ENCODE measurements at places on chromosomes 11 and 22. TPM values are rescaled to one million over a fixed set of nuclear protein-coding genes. Genes with fewer than 3 reads are reported as not detected.

The ASRGL1 gene
- total RNA-seq, result 6.4 TPM

DNA sequence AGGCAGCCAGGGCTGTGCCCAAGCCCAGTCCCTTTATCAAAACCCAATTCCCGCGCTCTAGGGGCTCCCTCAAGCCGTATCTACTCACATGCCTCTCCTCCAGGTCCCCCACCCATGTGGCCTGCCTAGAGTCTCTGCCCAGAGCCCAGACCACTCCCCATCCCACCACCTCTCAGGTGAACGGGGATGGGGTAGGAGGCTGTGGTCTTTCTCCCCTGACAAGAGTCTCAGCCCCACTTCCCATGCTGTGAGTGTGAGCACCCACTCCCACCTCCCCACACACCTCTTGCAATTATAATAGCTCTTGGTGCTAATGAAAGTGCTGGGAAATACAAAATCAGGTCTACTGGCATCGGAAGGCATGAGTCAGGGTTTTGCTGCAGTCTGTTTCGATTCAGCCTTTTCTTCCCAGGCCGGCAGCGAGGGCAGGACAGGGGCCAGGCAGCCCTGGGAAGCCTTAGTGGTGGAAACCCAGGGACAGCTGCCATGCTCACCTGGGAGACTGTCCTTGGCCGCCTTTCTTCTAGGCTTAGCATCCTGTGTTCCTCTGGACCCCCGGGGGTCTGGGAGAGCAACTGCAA is 16.7 kb upstream of the TMPRSS4 start:
- H3K27ac ChIP-seq, result peak overlapping the region; percentile 33
- H3K4me1 ChIP-seq, result peaks cover 8% of the 10 kb centered on the region
- H3K36me3 ChIP-seq, result no peaks in the 10 kb centered on the region
- H3K27me3 ChIP-seq, result no peaks in the 10 kb centered on the region
- no peak overlapping the region for H3K4me3 ChIP-seq

The IGSF22 gene
- not detected for total RNA-seq

DNA sequence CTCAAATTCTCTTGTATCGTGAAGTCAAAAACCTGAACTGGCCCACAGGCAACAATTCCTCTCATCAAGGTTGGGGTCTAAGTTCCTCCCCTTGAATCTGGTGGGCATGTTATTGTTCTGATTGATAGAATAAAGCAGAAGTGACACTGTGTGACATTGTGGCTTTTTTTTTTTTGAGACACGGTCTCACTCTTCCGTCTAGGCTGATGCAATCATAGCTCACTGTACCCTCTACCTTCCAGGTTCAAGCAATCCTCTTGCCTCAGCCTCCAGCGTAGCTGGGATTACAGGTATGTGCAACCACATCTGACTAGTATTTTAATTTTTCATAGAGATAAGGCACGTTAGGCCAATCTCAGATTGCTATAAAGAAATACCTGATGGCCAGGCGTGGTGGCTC is 8.9 kb upstream of the PELI3 start:
- H3K4me1 ChIP-seq, result no peaks in the 10 kb centered on the region
- H3K27ac ChIP-seq, result no peak overlapping the region
- no peaks in the 10 kb centered on the region for H3K36me3 ChIP-seq
- H3K4me3 ChIP-seq, result no peak overlapping the region

GRCh38 chr11:127653076-127653475 is 652.5 kb upstream of the KIRREL3 start:
- no peaks in the 10 kb centered on the region for H3K27me3 ChIP-seq
- no peak overlapping the region for H3K4me3 ChIP-seq
- DNase-seq, result no peak
- H3K27ac ChIP-seq, result no peak overlapping the region
- H3K4me1 ChIP-seq, result no peaks in the 10 kb centered on the region

The TAGLN gene
- 113 TPM for total RNA-seq

DNA sequence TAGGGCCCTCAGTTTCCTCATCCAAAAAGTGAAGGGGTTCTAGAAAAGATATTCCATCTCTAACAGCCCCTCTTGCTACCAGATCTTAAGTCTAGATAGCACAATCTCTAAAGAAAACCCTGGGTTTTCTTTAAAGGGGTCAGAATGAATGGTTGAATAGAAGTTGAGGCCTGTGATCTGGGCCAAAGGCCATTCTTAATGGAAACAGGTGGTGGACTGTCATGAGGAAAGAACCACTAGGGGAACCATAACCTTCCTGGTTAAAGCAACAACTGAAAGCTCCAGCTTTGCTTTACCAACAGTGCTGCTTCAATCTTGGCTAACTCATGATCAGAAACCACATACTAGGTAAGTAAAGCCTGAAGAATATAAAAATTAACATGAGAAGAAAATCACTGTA is 1.8 kb downstream of the CELF1 start:
- H3K27me3 ChIP-seq, result no peaks in the 10 kb centered on the region
- no peak for DNase-seq
- peaks cover 70% of the 10 kb centered on the region for H3K4me1 ChIP-seq
- peak overlapping the region; percentile 93 for H3K4me3 ChIP-seq
- H3K36me3 ChIP-seq, result no peaks in the 10 kb centered on the region

GRCh38 chr22:33324228-33324627 is 266.0 kb upstream of the SYN3 start:
- H3K27ac ChIP-seq, result no peak overlapping the region
- no peaks in the 10 kb centered on the region for H3K27me3 ChIP-seq
- no peak overlapping the region for H3K4me3 ChIP-seq
- H3K36me3 ChIP-seq, result no peaks in the 10 kb centered on the region
- H3K4me1 ChIP-seq, result no peaks in the 10 kb centered on the region

GRCh38 chr11:94559361-94559760 is 7.8 kb upstream of the PIWIL4 start:
- no peak overlapping the region for H3K27ac ChIP-seq
- no peak for DNase-seq
- H3K4me1 ChIP-seq, result no peaks in the 10 kb centered on the region
- no peaks in the 10 kb centered on the region for H3K36me3 ChIP-seq
- H3K4me3 ChIP-seq, result no peak overlapping the region

DNA sequence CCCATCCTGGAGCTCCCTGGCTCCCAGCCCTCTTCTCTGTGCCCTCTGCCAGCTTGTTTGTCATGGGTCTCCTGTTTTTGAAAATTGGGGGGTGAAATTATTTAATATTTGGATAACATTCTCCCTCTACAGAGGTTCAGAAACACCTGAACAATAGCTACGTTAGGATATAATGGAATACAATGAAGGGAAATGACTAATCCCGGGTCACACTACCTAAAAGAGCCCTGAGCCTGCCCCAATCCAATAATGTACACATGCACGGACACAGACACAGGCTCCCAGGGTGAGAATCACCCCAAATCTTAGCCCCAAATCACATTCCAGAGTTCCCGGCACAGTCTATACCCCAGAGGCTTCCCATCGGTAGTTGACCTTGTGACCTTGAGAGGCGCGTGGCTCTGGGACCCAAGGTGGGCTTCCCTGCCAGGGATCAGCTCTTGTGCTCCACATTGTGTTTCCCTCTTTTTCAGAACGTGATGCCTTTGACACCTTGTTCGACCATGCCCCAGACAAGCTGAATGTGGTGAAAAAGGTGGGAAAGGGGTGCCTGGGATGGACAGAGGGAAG is 135.5 kb downstream of the PARVA start:
- H3K27ac ChIP-seq, result no peak overlapping the region
- no peaks in the 10 kb centered on the region for H3K36me3 ChIP-seq
- no peaks in the 10 kb centered on the region for H3K27me3 ChIP-seq
- DNase-seq, result no peak

Data from gastrocnemius medialis (tissue), 4 donors.